ENCODE measurements at places on chromosomes 11 and 22. TPM values are rescaled to one million over a fixed set of nuclear protein-coding genes. Genes with fewer than 3 reads are reported as not detected.
A peak's percentile ranks its signal among the peaks of the same experiment; 100 is the strongest.

DNA sequence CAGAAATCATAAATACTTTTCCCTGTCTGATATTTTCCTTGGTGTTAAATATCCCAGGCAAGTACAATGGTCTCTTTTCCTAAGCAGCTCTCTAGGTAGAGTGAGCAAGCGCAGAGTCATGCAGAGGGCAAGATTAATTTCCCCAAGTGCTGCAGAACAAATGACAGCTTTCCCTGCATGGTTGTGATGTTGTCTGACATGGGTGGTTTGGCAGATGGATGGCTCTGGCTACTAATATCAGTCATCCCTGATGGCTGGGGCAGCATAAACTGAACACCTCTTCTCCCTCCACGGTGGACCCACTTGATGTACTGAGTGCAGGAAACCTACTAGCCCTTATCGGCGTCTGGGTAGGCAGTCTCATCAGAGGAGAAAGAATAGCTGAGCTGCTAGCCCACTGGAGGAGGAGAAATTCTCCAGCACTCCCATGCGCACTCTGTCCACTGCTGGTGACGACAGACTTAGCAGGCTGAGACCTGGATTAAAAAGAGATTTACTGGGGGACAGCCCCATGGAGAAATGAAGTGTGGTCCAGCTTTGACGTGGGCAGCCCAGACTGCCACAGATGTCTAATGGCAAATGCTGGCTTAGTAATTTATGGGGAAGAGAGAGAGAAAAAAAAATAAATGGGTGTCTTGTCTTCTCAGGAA is 202.9 kb downstream of the DBX1 start:
- DNase-seq: no peak

DNA sequence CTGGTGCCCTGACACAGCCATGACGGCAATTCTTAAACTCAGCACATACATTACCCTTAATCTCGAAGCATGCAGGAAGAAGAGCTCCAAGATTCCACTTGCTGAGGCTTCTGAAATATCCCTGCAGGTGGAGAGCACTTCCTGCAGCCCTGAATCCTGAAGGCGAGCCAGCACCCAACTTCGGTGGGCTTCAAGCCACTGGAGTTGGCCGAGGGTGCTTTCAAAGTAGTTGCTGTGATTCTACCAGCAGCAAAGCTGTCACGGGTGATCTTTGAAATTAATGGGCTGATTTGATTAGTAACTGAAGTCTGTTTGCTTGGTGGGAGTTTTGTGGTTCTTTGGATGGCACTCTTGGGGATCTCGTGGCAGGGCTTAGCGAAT is 9.0 kb upstream of the FTH1 start:
- no peak for DNase-seq

DNA sequence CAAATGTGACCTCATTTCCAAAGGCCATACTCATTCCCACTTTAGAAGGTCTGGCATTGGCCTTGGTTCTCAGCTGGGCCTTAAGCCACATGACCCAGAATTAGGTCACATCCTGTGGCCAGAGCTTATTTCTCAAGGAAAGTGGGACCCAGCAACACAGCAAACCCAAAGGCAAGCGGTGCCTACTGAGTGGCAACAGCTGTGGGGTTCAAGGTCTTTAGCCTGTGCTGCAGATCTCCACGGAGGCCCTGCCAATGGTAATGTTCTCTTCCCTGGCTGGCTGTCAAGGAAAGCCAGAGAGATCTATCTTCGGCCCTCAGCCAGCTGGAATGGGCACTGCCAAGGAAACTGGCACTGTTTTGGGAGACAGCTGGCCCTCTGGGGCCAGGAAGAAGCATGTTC is 41.5 kb upstream of the TP53I11 start:
- no peak for DNase-seq

The CEP57 gene
- 45.6 TPM for total RNA-seq

The KRTAP5-9 gene
- total RNA-seq: not detected

- DNase-seq: no peak
Observed at GRCh38 chr22:32203181-32204039, 1.5 kb downstream of the RFPL2 start.

The FOLR1 gene
- not detected for total RNA-seq

GRCh38 chr11:56748597-56748996 is at the start of gene OR9G4:
TSS of gene OR9G4 (minus strand) at chr11:56748697. CDS start at chr11:56743766, 4,931 bp downstream.
- no peak for DNase-seq

DNA sequence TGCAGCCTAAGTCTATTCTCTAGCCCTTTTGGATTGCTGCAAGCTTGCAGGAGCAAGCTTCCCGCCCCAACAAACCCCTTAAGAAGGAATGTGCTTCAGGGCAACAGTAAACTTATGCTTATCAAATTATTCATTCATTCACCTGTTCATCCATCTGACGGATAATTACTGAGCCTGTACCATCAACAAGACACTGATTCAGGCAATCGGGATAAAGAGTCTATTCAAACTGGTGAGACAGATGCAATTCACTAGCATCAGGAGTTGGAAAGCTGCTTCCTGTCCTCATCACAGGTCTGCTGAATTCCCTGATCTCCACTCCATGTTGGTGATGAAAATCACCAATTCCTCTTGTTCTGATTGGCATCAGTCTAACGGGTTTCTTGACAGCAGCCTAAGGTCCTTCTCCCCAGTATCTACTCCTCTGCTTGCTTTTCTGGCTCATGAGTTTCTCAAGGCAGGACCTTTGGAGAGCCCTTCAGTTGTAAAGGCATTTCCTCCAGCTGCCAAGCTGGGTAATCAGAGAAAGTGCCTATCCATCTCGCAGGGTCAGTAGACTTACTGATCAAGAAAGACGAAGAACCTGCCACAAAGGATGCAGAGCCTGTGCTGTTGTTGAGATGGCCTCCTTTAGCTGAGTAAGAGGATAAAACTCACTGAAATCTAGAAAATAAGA is 429.0 kb upstream of the SYN3 start:
- no peak for DNase-seq

- no peak for DNase-seq
Observed at GRCh38 chr11:34870548-34871196, 45.5 kb downstream of the APIP start.

The KRTAP5-8 gene
- total RNA-seq: not detected

DNA sequence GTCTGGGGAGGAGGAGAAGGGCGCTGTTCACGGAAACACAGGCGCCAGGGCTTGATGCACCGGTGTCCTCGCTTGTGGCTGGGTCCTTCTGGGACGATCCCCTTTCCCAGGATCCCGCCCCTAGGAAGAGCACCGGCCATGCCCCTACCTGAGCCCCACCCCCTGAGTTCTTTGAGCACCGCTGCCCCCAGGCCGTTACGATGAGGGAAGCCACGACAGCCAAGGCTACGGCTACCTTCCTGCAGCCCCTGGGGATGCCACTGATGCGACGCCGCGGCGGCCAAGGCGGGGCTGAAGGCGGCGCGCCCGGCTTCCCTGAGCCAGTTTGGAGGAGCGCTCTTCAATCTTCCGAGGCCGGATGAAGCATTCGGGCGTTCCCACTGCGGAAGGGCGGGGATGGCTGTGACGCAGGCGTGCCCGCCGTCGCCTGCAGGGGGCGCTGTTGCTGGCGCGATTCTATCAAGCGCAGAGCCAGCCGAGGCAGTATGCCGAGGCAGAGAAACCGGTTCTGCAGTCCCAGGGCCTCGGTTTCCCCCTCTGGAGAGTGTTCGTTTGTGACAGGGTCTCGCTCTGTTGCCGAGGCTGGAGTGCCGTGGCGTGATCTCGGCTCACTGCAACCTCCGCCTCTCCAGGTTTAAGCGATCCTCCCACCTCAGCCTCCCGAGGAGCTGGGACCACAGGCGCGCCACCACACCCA is 9.7 kb upstream of the NEFH start:
- DNase-seq: peak; percentile 58

The SERHL2 gene
- 2.1 TPM for total RNA-seq

- no peak for DNase-seq
Observed at GRCh38 chr22:46913351-46913750, 150.9 kb downstream of the TBC1D22A start.

DNA sequence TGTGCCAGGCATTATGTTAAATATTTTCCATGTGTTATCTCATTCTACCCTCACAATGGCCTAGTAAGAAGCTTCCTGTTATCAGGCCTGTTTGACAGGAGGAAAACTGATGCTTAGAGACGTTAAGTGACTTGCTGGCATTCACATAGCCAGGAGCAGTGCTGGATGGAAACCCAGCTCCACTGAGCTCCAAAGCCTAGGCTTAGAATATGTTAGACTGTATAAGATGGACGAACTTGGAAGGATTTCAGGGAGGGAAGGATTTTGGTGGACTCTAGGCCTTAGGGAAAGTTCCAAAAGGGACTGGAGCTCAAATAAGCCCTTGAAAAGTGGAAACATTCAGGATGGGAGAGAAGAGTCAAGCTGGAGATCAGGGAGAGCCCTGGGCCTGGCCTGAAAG is 2.1 kb downstream of the CD44 start:
- DNase-seq: no peak

GRCh38 chr11:68211546-68211945 is 1.6 kb downstream of the KMT5B start:
- DNase-seq: no peak

The GRAMD1B gene
- total RNA-seq: 279 TPM

The TNKS1BP1 gene
- 19.1 TPM for total RNA-seq

GRCh38 chr11:117442049-117442868 is 114.6 kb downstream of the CEP164 start:
- no peak for DNase-seq
